ENCODE measurements at places on chromosomes 12 and 14.

DNA sequence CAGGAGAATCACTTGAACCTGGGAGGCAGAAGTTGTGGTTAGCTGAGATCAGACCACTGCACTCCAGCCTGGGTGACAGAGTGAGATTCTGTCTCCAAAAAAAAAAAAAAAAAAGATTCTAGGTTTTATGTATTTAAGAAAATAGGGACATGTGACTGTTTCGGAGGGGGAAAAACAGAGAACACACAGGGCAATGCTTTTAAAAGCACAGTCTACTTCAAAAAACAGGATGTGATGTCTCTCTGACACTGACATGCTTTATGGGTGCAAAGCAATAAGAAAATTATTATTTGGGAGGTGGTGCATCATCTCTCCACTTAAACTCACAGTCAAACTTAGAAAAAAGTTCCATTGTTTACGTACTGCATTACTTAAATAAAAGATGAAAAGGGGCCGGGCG is 28.7 kb downstream of the CLIP1 start:
- no peak for DNase-seq

DNA sequence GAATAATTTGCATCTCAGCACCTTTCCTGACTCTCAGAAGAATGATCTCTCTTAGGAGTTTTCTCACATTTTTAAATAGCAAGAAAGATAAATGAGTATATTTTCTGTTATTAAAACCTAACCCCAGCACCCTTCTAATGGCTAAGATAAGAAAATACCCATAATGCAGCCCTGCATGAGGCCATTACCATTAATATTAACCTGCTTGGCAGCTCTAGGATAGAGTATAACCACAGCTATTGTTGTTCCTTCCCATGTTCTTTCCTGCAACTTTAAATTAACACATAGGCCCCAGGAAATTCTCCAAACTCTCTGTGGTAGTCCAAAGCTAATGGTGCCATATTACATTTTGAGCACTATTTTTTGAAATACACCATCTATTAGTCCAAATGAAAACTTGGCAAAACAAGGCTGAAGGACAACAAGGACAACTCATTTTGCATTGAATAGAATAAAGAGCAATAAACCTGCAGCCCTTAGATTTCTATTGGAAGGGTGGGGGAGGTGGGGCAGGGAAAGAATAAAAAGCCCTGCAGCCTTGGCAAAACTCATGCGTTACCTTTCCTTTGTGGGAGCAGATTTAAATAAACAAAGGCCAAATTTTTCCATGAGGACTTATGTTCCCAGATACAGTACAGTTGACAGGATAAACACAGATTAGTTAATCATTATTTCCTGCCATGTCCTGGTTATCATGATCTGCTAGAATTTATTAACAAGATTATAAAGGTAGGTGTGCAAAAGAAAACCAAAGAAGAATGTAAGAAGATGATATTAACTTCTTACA is 46.9 kb downstream of the BTG1 start:
- DNase-seq, result no peak

DNA sequence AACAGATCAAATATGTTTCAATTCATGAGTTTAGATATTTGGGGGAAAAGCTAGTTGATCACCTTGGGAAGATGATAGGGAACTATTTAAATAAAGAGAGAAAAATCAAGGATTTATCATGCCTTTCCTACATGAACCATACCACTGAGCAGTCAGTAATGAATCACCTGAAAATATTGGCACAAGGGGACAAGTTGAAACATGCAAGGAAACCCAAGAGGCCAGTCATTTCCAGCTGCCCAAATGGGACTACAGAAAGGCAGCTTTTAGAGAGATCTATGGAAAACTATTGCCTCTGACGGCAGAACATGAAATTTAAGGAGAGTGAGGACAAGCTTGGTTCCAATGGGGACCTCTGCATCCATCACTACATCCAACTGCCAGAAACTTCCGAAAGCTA is 14.1 kb upstream of the ETV6 start:
- DNase-seq, result no peak

DNA sequence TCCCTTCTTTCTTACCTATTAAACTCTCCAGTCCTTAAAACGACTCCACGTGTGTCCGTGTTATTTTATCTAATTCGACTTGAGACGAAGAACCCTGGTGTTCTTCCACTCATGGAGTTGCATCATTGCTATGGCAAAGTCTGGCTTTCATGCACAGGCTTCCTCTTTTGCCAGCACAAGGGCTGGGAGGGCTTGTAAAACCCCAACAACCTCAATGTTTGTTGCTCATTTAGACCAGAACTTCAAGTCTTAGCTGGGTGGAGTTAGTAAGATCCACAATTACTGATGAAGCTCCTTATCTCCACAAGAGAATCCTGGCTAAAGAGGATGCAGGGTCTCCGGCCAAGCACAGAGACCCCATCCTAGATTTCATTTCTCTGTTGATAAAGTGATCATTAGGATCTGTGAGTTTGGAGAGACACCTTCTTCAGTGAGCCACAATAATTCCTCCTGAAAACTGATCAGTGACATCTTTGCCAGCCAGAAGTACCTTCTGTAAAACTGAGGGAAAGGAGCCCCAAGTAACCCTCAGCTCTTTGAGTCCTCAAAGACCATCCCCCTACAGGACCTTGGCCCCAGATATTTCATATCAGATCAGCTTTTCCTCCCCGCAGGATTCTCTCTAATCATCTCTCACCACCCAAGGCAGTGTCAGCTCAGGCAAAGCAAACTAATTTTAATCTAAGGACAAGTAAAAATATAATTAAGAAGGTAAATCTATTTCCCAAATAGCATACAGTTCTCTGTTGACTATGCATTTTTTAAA is 514.6 kb downstream of the FUT8 start:
- DNase-seq, result no peak

GRCh38 chr12:117188121-117188665 is 2.1 kb downstream of the FBXO21 start:
- DNase-seq, result no peak

GRCh38 chr12:108683906-108684556 is 47.3 kb downstream of the CORO1C start:
- no peak for DNase-seq

DNA sequence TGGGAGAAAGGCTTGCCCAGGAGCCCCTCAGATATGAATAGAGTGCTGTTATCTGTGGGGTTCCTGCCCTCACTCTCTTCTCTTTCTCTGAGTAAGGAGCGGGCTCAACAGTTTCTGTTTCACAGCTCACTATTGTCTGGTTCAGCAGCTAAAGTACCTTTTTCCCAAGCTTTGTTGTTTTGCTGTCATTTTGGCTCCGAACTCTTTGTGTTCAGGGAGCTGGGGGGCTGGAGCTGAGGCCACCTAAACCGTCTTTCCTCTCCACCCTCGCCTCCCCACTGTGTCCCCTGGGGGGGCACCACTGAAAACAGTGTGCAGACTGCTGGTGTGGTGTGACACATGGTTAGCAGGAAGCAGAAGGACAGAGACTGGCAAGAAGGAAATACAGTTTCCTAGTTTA is 51.4 kb downstream of the FBXW8 start:
- no peak for DNase-seq

DNA sequence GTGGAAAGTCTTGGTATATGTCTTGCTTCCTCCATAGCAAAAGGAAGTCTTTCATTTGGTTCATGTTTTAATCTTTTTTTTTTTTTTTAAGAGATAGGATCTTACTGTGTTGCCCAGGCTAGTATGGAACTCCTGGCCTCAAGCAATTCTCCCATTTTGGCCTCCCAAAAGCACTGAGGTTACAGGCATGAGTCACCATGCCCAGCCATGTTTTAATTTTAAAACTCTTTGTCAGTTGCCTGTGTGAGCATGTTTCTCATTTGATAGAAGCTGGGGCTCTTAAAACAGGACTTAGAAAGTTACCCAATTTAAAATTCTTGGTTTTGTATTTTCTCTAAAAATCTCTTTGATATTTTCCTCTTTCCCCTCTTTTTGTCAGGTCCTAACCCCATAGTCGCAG is 45.0 kb upstream of the REP15 start:
- DNase-seq, result no peak

DNA sequence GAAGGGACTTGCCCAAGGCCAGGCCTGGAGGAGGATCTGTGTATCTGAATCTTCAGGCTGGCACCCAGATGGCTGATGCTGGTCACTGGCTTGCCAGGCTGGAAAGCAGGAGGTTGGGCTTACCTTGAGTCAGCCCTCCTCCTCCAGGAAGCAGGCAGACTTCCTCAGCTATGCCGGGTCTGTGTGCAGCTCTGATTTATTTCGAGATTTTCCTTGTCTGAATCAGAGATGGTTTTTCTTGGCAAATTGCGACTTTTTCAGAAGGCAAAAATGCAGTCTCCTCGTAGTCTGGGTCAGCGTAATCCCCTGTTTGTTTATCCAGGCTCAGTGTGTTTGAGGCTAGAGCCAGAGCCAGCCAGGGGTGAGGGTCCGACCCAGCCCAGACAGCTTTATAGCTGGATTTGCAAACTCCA is 48.9 kb downstream of the SMOC1 start:
- no peak for DNase-seq

- no peak for DNase-seq
These were observed 65.5 kb upstream of the SLCO1C1 start for GRCh38 chr12:20629414-20630156.

DNA sequence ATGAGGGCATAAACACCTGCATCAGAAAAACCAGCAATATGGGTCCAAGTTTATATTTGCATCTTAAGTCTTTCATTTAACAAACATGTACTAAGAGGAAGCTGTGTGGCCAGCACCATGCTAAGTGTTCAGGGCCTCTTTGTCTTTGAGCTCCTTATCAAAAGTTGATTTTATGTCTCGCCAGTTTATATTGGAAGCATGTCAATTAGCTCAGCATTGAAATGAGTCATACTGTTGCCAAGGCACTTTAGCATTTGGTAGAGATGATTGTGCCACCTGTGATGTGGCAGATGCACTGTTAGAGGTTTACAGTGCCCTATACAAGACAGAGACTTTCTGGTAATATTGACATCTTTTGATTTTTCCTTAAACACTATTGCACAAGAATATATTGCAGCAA is 68.5 kb downstream of the BHLHE41 start:
- no peak for DNase-seq

DNA sequence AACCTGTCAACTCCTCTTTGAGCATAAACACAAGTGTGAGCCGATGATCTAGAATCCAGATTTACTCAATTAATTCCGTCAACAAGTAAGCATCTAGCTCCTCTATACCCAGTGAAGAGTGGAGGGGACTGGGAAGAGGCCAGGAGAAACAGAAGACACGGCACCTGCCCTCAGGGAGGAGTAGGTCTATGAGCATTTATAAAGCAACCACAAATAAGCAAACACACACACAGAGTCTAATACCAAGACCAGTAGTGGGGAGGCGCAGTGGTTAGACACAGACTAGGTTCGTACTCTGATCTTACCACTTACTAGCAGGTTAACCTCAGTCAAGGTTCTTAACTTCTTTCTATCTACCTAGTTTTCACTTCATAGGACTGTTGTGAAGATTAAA is 5.9 kb upstream of the FOXN3 start:
- no peak for DNase-seq

GRCh38 chr12:117622741-117623140 is 261.3 kb upstream of the NOS1 start:
- no peak for DNase-seq

- peak; percentile 45 for DNase-seq
These were observed 24.5 kb downstream of the ERG28 start for GRCh38 chr14:75636100-75636692.

DNA sequence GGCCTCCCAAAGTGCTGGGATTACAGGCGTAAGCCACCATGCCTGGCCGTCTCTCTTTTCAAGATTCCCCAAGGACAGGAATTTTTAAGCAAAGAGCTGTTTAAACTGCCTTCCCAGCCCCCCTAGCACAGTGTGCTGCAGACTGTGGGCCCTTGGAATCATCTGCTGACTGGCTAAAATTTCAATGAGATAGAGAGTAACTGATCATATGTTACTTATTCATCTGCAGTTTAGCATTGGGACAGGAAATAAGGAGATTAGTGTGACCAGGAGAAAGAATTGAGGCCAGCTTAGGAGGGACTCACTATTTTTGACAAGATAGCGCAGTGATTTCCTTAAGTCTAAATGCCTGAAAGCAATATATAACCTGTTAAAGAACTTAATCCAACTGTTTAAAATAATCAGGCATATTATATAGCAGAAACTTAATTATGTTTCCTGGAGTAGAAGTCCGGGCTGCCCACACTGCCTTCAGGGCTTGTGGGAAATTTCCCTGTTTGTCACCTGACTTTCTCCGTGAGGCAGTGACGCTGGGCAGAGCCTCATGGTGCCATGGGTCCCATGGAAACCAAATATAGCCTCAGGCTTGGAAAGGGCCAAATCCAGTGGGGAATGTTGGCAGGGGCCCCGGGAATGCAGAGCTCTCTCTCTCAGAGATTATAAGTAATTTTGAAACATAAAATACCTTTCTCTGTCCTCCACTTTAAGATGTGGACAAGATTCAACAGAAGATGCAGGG is 22.8 kb upstream of the CEBPE start:
- peak; percentile 83 for DNase-seq

- no peak for DNase-seq
These were observed 161.8 kb upstream of the SLC38A2 start for GRCh38 chr12:46534327-46534840.

DNA sequence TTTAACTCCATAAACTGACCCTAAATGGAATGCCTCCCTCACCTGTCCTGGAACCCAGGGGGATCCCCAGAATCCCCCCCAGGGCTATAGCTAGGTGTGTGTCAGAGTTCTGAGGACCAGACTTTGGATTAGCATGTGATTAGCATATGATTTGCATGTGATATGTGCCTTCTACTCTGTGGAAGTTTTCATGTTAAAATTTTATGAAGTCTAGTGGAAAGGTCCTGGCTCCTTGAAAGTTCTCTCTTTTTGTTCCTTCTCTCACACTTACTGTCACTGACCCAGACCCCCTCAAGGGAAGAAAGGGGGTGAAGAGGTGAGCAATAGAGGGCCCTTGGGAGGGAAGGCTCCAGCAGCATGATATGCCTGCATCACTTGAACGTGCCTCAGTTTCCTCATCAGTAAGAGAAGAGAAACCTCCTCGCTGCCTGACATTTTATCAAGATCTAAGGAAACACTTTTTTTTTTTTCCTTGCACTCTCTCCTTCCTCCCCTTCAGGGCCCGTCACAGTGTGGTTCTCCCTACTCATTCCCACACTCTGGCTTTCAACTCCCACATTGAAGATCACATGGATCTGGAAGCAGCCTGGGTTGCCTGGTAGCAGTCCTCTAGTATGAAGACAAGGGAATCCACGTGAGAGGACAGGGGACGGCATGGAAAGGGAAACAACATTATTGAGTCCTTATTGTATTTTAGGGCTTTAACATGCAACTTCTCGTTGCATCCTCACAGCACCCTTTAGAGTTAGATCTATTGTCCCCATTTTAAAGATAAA is 3.3 kb upstream of the C1QL4 start:
- DNase-seq, result no peak

- no peak for DNase-seq
These were observed 8.6 kb downstream of the PMEL start for GRCh38 chr12:55957106-55957859.

GRCh38 chr12:62629971-62630739 is 163.5 kb downstream of the MON2 start:
- DNase-seq, result no peak

DNA sequence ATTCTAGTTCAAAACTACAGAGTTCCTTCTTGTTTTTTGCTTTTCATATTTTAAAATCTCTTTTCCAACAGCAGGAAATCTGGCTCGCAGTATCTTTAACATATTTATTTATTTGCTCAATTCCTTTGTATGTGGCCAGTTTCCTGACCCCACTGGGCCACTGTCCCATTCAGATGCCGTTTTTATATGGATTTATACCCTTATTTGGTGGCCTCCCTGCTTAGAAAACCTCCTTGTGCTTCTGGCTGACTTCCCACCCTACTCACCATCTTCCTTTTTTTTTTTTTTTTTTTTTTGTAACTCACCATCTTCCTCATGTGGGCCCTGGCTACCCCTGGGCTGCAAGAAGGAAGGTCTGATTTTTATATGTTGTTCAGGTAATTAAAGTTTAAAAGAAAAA is 53.9 kb downstream of the TTLL5 start:
- DNase-seq, result no peak
